ENCODE measurements at places on chromosomes 5 and 9. TPM values are rescaled to one million over a fixed set of nuclear protein-coding genes. Genes with fewer than 3 reads are reported as not detected.
A peak's percentile ranks its signal among the peaks of the same experiment; 100 is the strongest.

Gene PSIP1
- total RNA-seq = 126 TPM

- peak overlapping the region; percentile 18 for H3K27ac ChIP-seq
- H3K27me3 ChIP-seq = no peaks in the 10 kb centered on the region
- H3K4me3 ChIP-seq = no peak overlapping the region
- peaks cover 32% of the 10 kb centered on the region for H3K4me1 ChIP-seq
- H3K36me3 ChIP-seq = peaks cover 21% of the 10 kb centered on the region
Observed at GRCh38 chr9:128099932-128100491, 27.5 kb downstream of the PTGES2 start.

DNA sequence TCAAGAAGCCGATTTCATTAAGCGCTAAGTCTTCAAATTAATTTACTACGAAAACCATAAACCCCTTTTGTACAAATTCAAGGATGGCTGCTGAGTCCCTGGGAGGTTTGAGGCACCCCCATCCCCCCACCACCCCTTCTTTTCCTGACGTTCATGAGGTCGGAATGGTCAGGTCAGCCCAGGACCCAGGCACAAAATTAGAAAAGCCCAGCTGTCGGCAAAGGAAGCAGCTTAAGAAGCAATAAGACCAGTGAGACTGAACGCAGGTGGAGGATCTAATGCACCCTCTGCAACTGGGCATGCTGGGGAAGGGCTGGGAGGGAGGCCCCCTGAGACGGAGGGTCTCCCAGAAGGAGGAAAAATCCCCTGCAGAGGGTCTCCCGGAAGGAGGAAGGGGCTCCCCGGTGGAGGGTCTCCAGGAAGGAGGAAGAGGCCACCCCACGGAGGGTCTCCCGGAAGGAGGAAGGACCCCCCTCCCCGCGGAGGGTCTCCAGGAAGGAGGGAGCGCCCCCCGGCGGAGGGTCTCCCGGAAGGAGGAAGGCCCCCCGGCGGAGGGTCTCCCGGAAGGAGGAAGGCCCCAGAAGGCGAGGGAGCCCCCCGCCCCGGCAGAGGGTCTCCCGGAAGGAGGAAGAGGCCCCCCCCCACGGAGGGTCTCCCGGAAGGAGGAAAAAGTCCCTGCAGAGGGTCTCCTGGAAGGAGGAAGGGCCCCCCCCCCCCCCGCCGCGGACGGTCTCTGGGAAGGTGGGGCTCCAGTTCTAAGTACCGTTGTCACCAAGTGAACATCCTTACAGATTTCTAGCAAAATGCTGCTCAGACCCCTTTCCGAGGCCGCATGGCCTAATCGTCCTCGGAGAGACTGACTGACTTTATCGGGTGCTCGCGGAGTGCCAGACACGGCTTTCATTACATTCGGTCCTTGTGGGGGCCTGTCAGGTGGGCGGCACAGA is 74.4 kb upstream of the FCN1 start:
- no peak for DNase-seq
- peaks cover 1% of the 10 kb centered on the region for H3K36me3 ChIP-seq
- no peak overlapping the region for H3K27ac ChIP-seq
- no peaks in the 10 kb centered on the region for H3K4me1 ChIP-seq
- H3K27me3 ChIP-seq = no peaks in the 10 kb centered on the region

DNA sequence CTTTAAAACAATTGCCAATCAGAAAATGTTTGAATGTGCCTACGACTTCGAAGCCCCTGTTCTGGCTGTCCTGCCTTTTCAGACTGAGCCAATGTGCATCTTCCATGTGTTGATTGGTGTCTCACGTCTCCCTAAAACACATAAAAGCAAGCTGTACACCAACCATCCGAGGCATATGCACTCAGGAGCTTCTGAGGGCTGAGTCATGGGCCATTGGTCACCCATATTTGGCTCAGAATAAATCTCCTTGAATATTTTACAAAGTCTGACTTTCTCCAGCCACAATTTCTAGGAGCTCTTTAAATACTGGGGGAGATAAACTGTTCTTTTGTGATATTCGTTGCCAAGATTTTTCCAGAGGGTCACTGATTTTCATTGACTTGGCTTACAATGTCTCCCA is 53.9 kb downstream of the C9orf57 start:
- no peak overlapping the region for H3K27ac ChIP-seq
- H3K4me3 ChIP-seq = no peak overlapping the region
- no peaks in the 10 kb centered on the region for H3K4me1 ChIP-seq

DNA sequence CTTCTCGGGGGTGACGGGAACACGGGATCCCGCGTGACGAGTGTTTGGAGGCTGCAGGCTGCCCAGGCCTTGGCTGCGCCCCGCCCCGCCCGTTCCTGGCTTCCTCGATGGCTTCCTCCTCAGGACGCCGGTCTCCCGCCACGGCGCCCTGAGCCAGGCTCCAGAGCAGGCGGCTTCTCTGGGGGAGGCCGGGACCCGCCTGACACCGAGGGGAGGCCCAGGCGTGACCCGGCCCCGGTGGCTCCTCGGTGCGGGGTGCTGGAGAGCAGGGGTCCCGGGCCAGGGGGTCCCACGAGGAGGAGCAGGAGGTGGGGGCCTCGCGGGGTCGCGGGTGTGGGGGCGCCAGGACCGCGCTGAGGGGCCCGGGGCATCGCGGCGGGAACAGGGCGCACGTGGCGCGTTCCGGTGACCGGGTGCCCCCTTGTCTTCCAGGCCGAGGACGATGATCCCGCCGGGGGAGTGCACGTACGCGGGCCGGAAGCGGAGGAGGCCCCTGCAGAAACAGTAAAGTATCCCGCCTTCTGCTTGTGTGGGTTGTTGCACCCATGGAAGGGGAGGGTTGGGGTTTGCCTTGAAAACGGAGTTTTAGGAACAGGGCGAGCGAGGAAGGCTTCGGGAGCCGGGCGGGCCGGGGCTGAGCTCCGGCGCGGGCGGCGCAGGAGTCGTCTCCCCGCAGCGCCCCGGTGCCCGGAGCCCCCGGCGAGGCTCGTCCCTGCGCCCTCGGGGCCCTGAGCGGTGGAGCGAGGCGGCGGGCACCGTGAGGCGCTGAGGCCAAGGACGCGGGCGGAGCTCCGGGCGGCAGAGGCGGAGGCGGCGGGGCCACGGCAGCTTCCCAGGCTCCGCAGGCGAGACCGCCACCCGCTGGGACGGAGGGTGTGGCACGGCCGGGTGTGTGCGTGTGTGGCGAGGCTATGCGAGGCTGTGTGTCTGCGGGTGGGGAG is 22.2 kb downstream of the AHRR start:
- H3K4me3 ChIP-seq = peak overlapping the region; percentile 83
- peaks cover 67% of the 10 kb centered on the region for H3K4me1 ChIP-seq
- DNase-seq = peak; percentile 71
- H3K27ac ChIP-seq = peak overlapping the region; percentile 95

DNA sequence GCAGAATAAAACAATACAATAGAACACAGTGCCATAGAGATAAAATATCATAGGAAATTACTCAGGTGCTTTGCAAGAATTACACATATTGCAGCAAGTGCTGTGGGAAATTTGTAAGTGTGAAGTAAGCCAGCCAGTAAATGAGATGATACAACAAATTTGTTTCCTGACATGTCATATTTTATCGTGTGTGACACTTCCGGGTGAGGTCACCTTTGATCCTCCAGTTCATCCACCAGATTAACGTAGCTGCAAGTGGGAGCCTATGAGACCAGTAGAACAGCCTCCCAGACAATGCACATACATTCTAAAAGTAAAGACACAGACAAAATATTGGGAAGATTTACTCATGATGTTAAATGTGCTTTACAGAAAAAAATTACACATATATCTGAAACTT is 72.2 kb downstream of the PRDM9 start:
- no peak for DNase-seq
- H3K4me3 ChIP-seq = no peak overlapping the region
- H3K27me3 ChIP-seq = no peaks in the 10 kb centered on the region
- no peaks in the 10 kb centered on the region for H3K36me3 ChIP-seq
- no peaks in the 10 kb centered on the region for H3K4me1 ChIP-seq
- H3K27ac ChIP-seq = no peak overlapping the region

GRCh38 chr9:128219831-128220230 is 16.7 kb downstream of the DNM1 start:
- H3K27me3 ChIP-seq = no peaks in the 10 kb centered on the region
- no peak overlapping the region for H3K4me3 ChIP-seq
- H3K27ac ChIP-seq = no peak overlapping the region
- H3K36me3 ChIP-seq = no peaks in the 10 kb centered on the region
- DNase-seq = no peak

GRCh38 chr5:141623186-141623585 is 4.4 kb upstream of the DIAPH1 start:
- peaks cover 31% of the 10 kb centered on the region for H3K4me1 ChIP-seq
- peak overlapping the region; percentile 36 for H3K4me3 ChIP-seq
- H3K36me3 ChIP-seq = peaks cover 44% of the 10 kb centered on the region
- no peaks in the 10 kb centered on the region for H3K27me3 ChIP-seq
- H3K27ac ChIP-seq = peak overlapping the region; percentile 91

DNA sequence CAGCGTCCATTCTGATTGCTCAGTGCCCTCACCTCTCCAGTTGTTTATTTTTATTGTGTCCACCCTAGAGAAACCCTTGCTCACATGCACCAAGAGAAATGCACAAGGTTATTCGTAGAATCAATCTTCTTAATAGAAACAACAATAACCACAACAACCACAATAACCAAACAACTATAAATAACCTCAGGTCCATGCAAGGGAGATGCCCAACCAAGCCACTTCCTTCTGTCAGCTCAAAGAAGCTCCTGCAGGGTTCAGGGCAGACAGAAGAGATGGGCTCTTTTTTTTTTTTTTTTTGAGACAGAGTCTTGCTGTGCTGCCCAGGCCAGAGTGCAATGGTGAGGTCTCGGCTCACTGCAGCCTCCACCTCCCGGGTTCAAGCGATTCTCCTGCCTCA is 14.9 kb upstream of the TCOF1 start:
- peaks cover 5% of the 10 kb centered on the region for H3K27me3 ChIP-seq
- H3K27ac ChIP-seq = peak overlapping the region; percentile 48
- no peak overlapping the region for H3K4me3 ChIP-seq
- peaks cover 38% of the 10 kb centered on the region for H3K4me1 ChIP-seq
- peak; percentile 60 for DNase-seq

DNA sequence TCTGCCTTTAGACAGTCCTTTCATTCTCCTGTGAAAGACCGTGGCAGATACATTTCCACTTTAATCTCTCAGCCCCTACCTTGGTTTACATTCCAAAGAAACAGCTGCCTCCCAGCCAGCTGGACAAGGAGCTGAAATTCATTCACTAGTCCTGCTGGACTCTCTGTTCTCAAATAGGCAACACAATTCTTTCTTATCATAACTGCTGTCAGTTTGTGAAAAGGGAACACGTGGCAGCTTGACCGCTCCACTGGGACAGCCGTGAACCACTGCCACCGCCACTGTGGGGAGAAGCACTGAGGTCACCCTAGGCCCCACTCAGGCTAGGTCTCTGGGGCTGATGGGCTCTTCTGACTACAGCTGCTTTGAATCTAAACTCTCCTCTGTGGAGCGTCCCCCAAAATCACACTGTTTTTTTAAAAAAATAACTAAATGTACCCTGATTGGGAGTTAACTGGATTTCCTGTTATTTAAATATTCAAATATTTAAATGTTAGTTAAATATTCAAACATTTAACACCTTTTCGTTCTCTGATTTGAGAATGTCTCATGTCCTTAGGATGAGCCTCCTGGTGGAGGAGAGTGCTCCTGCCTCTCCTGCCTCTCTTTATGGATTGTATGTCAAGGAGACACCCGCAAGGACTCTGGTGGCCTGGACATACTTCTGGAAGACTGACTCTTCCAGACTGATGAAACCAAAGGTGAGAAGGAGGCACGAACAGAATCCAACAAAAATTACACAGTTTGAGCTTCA is 120.1 kb downstream of the BOD1 start:
- peaks cover 3% of the 10 kb centered on the region for H3K27me3 ChIP-seq
- no peaks in the 10 kb centered on the region for H3K36me3 ChIP-seq
- no peaks in the 10 kb centered on the region for H3K4me1 ChIP-seq
- no peak for DNase-seq

Gene NUTM2G
- not detected for total RNA-seq

GRCh38 chr5:23027331-23027730 is 174.2 kb upstream of the CDH12 start:
- DNase-seq = no peak
- H3K27me3 ChIP-seq = no peaks in the 10 kb centered on the region
- H3K36me3 ChIP-seq = no peaks in the 10 kb centered on the region
- H3K4me3 ChIP-seq = no peak overlapping the region
- no peak overlapping the region for H3K27ac ChIP-seq

DNA sequence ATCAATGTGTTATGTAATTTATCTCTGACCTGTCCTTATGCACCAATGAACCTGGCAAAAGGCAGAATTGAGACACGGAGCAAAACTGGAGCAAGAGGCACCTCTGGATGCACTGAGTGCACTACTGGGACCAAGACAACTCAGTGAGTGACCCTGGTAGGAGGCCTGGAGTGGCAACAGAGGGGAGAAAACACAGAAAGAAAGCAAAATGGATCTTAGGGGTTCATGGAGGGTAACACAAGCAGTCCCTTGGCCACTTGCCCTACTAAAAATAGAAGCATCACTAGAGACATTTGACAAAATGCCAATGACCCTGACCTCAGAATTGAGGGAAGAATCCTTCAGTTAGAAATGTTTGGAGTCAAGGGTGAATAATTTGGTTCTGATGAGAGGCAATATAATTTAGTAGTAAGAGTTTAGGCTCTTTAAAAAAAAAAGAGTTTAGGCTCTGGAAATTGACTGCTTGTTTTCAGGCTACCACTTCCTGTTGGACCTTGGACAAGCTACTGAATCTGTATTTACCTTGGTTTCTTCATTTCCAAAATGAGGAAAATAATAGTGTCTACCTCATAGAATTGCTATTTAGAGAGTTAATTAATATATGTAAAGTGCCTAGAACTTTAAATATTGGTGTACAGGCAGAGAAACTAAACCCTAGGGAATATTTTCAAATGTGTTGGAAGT is 234.9 kb upstream of the TARS1 start:
- H3K27ac ChIP-seq = no peak overlapping the region
- no peaks in the 10 kb centered on the region for H3K27me3 ChIP-seq
- DNase-seq = no peak
- H3K4me3 ChIP-seq = no peak overlapping the region

Gene FOXD4L6
- not detected for total RNA-seq

Gene WDR38
- total RNA-seq = not detected

- DNase-seq = no peak
- H3K4me3 ChIP-seq = no peak overlapping the region
- H3K4me1 ChIP-seq = no peaks in the 10 kb centered on the region
- no peaks in the 10 kb centered on the region for H3K36me3 ChIP-seq
Observed at GRCh38 chr9:138003485-138004190, 126.1 kb downstream of the CACNA1B start.

Gene PCDHA12
- total RNA-seq = not detected

GRCh38 chr5:123512611-123513461 is 859 bp downstream of the CSNK1G3 start:
- H3K27me3 ChIP-seq = peaks cover 5% of the 10 kb centered on the region
- peak overlapping the region; percentile 86 for H3K27ac ChIP-seq
- H3K4me1 ChIP-seq = peaks cover 54% of the 10 kb centered on the region
- H3K4me3 ChIP-seq = peak overlapping the region; percentile 84

DNA sequence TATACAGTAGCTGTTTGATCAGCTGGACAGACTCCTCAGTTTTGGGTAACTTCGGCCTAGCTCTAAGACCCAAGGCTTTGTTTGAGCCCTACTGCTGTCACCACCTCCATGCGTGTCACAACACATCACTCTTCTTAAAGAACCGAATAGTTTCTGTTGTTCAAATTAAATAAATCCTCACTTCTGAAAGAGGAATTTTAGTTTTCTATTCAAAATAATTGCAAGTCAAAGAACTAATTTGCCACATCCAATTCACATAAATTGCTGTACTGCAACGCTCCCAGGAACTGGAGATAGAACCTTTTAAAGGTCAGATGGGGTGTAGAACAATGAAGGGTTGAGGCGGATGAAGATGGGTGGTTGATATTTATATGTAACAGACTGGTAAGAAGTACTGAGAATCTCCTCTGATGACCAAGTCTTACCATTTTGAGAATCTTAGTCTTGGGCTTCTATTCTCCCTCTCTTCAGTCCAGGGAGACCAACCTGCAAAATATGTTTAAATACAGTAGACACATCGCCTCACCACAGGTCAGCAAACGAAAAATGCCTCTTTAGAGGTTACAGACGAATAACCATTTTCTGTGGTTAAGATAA is 1.6 kb downstream of the NREP start:
- H3K27me3 ChIP-seq = peaks cover 39% of the 10 kb centered on the region
- DNase-seq = no peak
- H3K4me3 ChIP-seq = no peak overlapping the region
